ENCODE measurements at places on chromosomes 7 and 10.

- no peak for DNase-seq
These were observed 378.8 kb downstream of the DPP6 start for GRCh38 chr7:154431045-154431444.

- DNase-seq = no peak
These were observed 235.5 kb upstream of the MEOX2 start for GRCh38 chr7:15922002-15922401.

- DNase-seq = no peak
These were observed 1174.0 kb downstream of the SORCS1 start for GRCh38 chr10:105990529-105990928.

DNA sequence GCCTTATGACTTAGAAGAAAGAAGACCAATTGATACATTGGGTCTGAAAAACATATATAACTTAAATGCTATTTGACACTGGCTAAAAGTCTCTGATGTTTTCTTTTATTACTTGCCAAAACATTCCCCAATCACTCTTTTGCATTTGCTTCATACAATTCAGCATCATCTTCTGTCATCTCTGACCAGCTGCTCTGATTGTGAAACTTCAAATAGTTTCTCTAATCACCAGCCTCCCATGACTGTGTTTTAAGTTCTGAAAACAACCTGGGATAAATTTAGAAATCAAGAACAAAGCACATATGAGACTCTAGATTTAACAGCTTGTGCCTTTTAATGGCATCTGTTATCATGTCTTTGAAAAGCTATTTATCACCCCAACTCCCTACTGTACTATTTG is 208.4 kb upstream of the KCND2 start:
- no peak for DNase-seq

GRCh38 chr10:119112056-119112455 is 8.1 kb downstream of the DENND10 start:
- DNase-seq = no peak

Measured in hematopoietic multipotent progenitor cell treated with erythropoietin and hydrocortisone succinate and interleukin-3 and kit ligand, for 4 days (in vitro differentiated cells).